Erythroblast (primary cell): ENCODE measurements at places on chromosomes 6 and 20.

DNA sequence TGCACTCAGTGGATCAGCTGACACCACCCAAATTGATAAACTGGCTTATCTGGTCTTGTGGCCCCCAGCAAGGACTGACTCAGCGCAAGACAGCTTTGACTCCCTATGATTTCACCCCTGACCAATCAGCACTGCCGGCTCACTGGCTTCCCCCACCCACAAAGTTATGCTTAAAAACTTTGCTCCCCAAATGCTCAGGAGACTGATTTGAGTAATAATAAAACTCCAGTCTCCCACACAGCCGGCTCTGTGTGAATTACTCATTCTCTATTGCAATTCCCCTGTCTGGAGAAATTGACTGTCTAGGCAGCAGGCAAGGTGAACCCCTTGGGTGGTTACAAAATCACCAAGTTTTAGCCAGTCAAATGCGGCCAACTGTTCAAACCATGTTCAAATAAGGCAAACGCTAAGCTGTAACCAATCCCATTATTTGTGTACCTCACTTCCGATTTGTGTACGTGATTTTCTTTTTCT lies 32.5 kb downstream of the SLC22A2 start:
- DNase-seq, result peak; percentile 3

DNA sequence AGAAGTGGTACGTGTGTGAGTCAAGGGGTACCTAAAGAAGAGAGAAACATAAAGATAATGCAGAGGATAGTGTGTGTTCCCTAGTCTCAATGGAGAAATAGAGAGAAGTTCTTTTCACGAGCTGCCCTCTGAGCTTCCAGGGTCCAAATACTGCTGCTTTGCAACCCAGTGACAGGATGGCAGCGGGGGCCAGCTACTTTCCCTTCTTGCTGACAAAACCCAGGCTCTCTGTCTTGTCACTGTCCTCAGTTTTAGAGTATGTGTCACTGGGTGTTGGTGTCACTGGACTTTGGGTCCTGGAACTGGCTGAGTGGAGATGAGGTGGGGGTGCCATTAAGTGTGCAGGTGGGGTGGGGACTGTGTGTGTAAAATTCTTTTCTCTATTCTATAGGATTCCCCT lies 265.6 kb downstream of the CDC5L start:
- DNase-seq, result no peak

DNA sequence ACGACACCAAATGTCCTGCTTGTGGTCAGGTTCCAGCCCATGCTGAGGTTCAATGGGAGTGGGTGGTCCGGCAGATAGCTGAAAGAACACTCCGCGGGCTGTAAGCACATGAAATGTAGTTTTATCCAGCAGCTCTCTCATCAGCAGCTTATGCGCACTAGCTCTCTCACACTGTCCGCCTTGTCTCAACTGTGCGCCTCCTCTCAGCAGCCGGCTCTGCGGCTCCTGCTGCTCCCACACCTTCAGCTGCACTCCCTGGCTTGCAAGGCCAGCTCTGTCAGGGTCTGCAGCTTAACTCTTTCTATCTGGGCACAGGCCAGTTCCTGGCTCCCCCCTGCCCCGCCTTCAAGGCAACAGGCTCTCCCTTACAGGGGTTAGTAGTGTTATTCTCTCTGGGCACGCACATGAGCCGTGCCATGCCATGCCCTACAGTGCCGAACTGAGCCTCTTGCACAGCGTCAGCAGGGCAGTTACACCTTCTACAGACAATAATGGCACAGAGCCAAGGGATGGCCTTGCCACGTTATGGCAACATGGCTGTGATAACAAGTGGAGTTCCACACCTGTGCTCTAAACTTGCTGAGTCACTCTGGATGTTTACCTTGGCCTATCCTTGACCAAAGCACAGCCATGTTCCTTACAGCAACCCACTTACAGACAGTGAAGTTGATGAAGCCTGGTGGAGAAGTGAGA lies 84.0 kb upstream of the LRFN2 start:
- DNase-seq, result no peak

GRCh38 chr6:16639684-16640480 lies 121.4 kb downstream of the ATXN1 start:
- no peak for DNase-seq

GRCh38 chr6:97427648-97428047 lies 144.6 kb upstream of the MMS22L start:
- no peak for DNase-seq

DNA sequence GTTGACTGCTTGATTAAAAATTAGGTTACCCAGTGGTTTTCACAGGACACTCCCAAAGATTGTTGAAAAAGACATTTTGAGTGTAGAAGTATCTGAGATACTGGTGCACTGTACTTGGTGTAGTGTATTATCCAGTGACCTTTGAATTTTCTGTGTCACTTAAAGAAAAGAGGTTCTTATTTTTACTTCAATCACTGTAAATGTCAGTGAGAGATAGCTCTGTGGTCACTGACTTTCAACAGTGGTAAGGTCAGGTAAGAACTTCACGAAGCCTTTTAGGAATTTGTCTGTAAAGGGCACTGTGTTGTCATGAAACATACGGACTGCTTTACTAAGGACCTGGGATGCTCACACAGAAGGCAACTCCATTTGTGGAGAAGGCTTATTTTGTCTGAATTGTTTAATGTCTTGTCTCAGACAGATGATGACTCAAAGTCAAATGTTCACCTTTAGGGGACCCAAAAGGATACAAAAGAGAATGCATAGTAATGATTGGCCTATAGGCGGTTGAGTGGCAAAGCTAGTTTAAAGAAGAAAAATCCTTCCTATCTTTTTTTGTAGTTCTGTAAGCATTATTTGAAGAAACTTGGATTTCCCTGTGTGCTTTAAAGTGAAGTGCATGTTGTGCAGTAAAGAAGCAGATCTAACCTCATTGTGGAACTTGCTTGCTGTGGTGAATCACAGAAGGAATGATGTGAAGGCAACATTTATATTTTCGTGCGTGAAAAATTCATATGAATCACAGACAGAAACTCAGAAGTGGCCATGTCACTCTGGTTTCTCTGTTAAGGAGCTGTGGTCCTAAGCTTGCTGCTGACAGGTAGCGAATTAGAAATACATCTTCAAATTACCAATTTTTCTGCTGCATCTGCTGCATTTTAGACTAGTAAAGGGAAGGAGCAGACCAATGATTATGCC lies 47.3 kb downstream of the ZFAND3 start:
- DNase-seq, result no peak

GRCh38 chr20:4867051-4867450 lies 134.3 kb downstream of the SLC23A2 start:
- DNase-seq, result no peak

DNA sequence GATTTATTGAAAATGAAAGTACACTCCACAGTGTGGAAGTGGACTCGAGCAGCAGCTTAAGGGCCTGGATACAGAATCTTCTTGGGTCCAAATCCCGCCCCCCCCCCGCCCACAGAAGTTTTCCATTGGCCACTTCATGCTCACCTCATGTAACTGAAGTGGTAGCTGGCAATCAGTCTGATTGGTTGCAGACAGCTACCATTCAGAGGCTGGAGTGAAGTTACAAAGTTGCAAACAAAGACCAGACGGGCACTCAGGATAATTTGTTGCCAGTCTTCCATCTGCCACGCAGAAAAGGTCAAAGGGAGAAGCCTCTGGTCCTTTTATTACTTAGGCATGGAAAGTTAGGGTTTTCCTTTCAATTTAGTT lies 25.8 kb upstream of the FABP7 start:
- DNase-seq, result no peak

GRCh38 chr20:8718279-8718678 lies 350.6 kb upstream of the PLCB4 start:
- DNase-seq, result no peak

- no peak for DNase-seq
Measured at GRCh38 chr6:84738996-84739865, 25.2 kb downstream of the TBX18 start.

- DNase-seq, result no peak
Measured at GRCh38 chr20:53227523-53227922, 255.4 kb downstream of the TSHZ2 start.

DNA sequence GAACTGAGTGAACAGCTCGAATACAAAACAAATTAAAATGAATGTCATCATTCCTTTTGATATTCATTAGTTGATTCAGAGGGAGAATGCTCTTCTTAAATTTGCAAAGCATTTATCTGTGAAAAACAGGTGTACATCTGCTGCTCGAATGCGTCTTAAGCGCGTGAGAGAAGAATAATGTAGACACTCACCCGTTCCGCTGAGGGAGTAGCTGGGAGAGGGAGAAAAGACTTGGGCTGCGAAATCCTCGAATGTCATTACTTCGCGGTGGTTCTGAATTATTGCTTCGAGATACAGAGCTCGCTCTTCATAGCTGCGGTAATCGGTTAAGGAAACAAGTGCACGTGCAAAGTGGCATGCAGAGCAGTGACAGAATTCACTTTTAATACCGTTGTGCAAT lies 43.9 kb downstream of the INSM1 start:
- DNase-seq, result no peak

DNA sequence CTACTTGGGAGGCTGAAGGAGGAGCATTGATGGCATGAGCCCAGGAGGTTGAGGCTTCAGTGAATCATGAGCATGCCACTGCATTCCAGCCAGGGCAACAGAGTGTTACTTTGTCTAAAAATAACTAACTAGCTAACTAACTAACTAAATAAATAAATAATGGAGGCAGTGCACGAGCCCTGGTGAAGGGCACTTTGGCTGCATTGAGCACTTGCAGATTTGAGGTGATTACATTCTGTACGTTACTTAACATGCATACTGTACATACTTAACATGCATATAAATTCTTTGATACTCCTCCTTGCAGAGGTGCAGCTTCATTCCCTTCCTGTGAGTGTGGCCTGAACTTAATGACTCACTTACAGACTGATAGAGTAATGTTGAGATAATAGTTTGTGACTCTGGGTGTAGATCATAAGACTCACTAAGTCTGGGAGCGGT lies 10.7 kb downstream of the HLA-A start:
- no peak for DNase-seq

DNA sequence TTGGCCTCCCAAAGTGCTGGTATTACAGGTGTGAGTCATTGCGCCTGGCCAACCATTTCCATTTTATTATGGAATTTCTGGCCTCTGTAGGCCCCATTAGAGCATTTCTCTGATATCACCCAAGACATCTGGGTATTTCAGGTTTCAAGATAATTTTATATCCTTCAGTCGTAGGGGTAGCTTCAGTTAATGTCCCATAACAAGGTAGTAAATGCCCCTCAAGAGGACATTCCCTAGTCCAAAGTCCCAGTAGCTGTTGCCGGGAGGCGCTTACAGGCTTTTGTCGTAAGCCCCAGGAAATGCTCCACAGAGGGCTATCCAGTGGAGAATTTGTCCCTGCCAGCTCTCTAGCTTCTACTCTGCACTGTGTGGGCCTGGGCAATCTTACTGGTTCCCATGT lies 24.4 kb downstream of the EFCAB8 start:
- DNase-seq, result no peak

- DNase-seq, result no peak
Measured at GRCh38 chr20:34199183-34199582, 42.0 kb upstream of the ASIP start.

DNA sequence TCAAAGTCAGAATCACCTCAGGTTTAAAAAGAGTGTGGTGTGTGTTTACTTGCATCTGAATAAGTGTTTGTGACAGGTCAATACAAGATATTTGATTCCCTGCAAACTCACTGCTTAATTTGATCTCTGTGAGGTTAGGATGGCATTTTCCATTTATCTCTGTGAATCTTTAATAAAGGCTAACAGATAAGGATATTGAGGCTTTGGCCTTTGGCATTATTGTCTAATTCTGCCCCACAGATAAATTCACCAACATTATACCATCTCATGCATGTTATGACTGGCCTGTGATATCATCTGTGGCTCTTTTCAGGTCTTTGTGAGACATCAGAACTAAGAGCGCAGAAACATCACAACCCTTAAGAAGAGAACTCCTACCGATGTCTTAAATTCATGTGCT lies 84.7 kb downstream of the TRMT6 start:
- DNase-seq, result no peak

- peak; percentile 84 for DNase-seq
Measured at GRCh38 chr20:23125625-23126191, 39.6 kb upstream of the CD93 start.
